ENCODE measurements at places on chromosomes 5 and 9.

- DNase-seq: no peak
These were observed 12.1 kb downstream of the C9orf40 start for GRCh38 chr9:74940600-74940999.

DNA sequence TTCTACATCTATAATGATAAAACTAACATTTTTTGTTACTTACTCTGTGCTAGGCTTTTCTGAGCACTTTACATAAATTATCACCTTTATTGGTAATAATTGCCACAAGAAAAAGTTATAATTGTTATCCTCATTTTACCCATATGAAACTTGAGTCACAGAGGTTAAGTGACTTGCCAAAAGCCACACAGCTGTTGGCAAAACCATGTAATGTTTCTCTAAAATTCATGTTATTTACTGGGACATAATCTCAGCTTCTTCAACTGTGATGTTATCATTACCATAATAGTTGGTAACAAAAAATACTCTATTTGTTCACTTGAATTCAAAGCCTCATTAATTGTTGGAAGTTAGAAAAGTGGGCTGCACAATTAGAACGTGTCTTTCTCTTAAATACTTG, 437.3 kb downstream of the BRINP1 start:
- DNase-seq: no peak

- no peak for DNase-seq
These were observed 44.4 kb upstream of the CTNNA1 start for GRCh38 chr5:138708791-138709190.

DNA sequence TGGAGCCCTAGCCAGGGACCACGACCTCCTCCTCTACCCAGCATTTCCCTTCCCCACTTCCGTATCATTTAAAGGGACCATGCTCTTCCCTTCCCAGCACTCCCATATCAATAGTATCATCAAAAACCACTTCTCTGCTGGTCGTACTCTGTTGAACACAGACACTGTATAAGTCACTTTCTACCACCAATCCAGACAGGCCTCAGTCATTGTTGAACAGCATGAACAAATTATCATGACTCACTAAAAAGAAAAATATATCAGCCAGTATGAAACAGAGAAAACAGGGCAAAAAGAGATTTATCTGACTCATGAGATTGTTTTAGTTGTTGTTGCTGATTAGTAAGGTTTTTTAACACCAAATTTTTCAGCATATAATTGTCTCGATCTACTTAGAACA, 89.8 kb downstream of the CDKN2A start:
- DNase-seq: no peak

DNA sequence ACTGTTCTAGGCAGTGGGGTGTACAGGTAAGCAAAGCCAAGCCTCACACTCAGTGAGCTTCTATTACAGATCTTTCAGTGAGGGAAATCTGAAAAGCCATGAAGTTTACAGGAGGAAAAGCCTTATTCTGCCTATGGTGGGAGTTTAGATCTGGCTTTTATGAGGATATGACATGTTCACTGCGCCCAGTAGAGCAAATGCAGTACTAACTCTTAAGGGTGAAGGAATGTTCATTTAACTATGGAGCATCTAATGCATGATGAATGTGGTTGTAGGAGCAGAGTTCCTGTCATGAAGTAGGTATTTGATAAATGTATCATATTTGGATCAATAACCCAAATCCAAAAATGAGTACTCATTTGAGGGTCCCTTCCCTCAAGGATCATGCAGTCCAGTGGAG, 230.2 kb upstream of the PAPPA start:
- DNase-seq: no peak
